ENCODE measurements at places on chromosomes 1 and 21.

DNA sequence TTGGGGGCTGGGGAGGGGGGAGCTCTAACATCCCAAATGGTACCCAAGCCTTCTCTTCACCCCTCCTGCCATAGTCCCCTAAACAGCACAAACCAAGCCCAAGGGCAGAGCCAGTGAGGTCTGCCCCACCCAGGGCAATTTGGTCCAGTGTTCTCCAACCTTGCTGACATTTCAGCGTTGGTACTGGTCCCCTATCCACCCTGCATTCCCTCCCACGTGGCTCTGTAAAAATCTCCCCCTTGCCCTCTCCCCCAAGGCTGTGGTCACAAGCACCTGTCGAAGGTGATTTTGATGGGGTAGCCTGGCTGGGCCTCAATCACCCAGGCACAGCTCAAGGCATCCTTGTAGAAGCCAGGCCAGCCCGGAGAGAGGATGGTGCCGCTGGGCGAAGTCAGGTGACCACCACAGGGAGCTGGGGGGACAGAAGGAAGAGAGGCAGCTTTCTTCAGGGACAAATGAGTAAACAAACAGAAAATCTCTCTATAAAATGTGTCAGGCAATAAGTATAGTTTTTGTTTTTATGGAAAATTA lies 137.5 kb upstream of the HMGB4 start:
- no peak for DNase-seq

DNA sequence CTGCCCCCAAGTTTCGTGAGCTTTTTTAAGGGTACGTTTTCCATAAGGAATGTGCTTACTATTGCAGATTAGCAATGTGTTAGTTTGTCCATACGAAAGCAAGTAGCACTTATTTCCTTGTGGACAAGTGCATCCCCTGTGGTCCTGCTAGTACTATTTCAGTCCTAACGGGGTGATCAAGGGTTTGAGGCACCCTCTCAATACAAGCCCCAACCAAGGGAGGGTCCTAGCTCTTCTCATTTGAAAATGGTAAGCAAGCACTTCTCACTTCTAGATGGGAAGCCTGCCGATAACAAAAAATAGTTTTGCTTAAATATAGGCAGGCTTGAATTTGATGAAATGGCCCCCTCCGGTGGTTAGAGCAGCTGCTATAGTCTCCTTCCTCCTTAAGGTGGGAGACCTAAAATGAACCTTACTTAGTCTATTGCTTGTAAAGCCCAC lies 64.0 kb upstream of the HMCN1 start:
- DNase-seq, result peak; percentile 57

DNA sequence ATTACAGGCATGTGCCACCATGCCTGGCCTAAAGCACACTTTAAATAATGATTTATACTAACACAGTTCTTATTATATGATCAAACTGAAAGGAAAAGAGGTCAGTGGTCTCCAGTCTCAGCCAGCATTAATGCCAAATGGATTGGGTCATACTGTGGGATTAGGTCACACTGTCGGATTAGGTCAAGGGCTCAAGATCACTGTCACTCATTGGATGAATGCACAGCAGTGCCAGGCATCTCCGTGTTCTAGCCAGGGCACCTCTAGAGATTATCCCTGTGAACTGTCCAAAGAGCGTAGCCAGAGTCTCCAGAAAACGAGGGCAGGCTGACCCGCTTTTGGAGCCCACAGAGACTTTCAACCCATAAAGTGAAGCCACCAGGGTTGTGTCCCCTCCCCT lies 70.9 kb downstream of the KCNN3 start:
- no peak for DNase-seq

DNA sequence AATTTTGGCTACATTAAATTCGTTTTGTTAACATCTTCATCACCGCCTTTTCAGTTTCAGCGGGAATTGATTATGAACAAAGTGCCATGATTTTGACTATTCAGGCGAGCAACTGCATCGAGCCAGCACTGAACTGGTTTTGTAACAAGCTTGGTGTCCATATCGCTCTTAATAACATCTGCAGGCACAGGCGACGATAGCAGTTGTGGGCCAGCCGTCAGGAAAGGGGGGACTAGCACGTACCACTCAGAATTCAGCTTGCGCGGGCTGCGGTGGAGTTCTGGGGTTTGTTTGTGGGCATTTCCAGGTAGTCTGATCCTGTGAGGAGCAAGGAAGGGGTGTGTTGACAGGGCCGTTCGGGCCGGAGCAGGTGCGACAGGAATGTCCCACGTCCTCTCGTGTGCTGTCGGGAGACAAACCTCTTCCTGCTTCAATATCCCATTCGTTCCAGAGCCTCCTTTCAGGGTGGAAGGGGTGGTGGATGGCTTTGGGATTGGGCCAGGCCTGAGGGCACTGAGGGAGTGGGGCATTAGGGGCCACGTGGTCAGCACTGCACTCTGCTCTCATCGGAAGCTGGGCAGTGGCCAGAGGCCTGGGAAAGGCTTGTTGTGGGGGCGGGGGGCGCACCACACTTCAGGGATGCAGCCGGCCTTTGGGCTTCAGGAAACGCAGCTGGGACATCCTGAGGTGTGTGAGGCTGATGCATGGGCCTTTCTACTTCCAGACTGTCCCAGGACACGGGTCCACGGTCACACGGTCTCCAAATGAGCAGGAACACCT lies 39.1 kb downstream of the SKI start:
- no peak for DNase-seq

DNA sequence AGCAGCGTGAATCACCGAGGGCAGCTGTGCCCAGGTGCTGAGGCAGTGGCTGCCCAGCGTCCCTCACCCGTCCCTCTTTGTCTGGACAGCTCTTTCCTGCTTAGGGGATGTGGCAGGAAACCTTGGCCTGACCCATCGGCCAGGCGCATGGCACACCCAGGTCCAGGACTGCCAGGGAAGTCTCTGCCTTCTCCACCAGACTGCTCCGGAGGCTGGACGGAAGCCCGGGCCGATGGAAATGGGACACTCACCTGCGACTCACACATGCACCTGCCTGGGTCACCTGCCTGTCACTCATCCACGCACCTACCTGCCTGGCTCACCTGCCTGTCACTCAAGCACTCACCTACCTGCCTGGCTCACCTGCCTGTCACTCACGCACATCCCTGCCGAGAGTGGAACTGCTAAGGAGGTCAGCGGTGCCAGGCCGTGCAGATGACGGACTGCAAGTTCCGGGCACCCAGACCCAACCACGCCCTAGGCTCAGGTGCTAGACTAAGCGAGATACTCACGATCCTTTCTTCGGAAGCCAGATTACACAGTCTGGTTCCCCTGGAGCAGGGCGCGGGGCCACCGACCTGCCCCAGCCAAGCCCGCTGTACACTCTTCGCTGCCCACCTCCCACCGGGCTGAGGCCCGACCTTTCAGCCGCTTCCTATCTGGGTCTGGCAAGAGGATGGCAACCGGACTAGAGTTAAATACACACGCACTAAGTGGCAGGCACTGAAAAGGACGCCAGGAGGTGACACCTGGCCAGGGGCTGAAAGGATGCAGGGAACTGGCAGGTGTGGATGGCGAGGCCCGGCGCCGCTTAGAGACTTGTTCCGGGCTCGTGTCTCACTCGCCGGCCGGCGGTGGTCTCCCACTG lies 1.1 kb downstream of the UBE2J2 start:
- no peak for DNase-seq

GRCh38 chr1:161491472-161491871 lies 13.8 kb upstream of the FCGR2A start:
- no peak for DNase-seq

GRCh38 chr1:218414060-218414728 lies 69.1 kb downstream of the TGFB2 start:
- DNase-seq, result no peak

DNA sequence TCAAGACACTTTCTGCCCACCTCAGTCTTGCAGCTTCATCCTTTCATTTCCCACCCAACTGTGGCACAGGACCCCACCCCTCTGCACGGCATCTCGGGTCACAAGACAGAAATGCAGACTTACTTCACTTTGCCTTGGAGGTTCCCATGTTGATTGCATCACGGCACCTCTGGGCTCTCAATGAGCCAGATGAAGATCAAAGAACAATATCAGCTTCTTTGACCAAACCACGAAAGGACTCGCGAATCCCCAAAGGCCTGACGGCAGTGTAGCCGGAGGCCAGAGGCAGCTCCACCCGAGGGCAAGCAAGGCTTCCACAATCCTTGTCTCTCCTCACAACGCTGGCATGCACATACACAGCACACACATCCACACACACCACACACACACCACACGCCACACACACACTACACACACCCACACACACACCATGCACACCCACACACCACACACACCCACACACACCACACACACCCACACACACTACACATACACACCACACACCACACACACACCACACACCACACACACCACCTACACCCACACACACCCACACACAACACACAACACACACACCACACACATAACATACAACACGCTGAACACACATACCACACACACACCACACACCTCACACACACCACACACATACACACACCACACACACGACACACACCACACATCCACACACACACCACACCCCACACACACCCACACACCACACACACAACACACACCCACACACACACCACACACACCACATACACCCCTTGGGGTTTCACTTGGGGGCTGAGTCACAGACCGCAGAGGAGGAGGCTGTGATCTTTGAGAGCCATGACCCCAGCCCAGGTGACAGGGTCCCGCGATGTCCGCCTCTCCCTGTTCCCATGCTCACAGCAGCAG lies 35.8 kb downstream of the UBASH3A start:
- no peak for DNase-seq

GRCh38 chr1:159091180-159091560 lies 14.6 kb upstream of the AIM2 start:
- no peak for DNase-seq

DNA sequence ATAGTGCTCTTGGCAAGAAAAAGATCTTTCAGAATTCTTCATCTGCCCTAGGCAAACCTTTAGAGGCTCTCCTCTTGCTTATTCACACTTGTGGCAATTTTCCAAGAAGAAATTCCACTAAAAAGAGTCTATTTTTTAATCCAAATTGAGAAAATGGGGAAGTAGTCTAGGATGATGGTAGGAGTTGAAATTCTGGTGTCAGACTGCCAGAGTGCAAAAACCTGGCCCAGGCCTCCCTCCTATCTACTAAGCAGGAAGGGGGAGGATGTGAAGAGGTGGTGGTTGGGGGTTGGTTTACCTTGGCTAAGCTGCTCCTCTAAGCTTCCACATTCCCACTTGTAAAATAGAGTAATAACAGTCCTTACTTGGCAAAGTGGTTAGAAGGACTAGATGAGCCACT lies 120.6 kb upstream of the KCNJ15 start:
- DNase-seq, result no peak

DNA sequence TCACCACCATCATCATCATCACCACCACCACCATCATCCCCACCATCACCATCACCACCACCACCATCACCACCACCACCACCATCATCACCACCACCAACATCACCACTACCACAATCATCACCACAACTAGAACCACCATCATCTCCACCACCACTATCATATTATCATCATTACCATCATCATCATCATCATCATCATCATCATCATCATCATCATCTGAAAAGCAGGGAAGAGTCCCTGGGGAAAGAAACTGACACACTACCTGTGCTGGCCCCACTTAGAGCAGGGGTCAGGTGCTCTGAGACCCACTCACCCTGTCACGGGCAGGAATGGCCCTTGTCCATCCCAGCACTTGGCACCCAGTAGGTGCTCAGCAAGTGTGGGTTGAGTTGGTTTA lies 104.9 kb upstream of the IFFO2 start:
- no peak for DNase-seq
